NCI-H524 (cell line): ENCODE measurements at places on chromosomes 1 and 21.

GRCh38 chr1:172704420-172705210, 45.7 kb downstream of the FASLG start:
- no peak for DNase-seq

GRCh38 chr1:168504064-168504837, 39.5 kb downstream of the XCL2 start:
- no peak for DNase-seq

DNA sequence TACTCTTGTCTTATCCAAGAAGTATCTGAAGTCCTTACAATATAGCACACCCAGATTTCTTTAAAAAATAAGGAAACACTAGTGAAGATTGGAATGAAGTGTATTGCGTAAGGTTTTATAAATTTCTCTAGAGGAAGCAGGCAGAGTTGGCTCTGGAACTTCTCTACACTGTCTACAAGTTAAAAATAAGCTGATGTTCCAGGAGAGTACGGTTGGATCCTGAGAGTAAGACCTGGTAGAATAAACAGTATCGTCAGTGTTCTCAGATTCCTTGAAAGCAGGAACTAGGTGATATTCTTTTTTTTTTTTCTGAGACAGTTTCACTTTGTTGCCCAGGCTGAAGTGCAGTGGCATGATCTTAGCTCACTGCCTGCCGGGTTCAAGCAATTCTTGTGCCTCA, 107.9 kb downstream of the USP25 start:
- DNase-seq = no peak

DNA sequence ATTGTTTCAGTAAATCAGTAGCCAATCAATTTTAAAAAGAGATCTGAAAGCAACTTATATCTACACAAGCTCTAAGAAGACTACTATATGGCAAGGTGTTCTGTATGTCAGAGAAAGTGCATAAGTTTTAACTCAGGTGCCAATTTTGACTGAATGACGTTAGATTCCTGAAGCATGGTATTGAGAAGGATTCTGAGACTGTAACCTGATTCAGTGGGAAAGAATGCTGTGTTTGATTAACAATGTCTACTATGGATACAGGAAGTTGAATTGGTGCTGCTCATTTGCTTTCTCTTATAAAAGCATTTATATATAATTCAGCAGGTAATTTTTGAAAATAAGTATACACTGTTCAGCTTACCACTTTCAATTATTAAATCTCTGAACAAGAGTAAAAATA, 156.3 kb downstream of the PAPPA2 start:
- no peak for DNase-seq

- no peak for DNase-seq
Observed at GRCh38 chr1:58841455-58841854, 57.6 kb upstream of the JUN start.

- DNase-seq = no peak
Observed at GRCh38 chr1:164475834-164476233, 83.2 kb upstream of the PBX1 start.

GRCh38 chr21:41137889-41138288, 30.1 kb upstream of the BACE2 start:
- no peak for DNase-seq

DNA sequence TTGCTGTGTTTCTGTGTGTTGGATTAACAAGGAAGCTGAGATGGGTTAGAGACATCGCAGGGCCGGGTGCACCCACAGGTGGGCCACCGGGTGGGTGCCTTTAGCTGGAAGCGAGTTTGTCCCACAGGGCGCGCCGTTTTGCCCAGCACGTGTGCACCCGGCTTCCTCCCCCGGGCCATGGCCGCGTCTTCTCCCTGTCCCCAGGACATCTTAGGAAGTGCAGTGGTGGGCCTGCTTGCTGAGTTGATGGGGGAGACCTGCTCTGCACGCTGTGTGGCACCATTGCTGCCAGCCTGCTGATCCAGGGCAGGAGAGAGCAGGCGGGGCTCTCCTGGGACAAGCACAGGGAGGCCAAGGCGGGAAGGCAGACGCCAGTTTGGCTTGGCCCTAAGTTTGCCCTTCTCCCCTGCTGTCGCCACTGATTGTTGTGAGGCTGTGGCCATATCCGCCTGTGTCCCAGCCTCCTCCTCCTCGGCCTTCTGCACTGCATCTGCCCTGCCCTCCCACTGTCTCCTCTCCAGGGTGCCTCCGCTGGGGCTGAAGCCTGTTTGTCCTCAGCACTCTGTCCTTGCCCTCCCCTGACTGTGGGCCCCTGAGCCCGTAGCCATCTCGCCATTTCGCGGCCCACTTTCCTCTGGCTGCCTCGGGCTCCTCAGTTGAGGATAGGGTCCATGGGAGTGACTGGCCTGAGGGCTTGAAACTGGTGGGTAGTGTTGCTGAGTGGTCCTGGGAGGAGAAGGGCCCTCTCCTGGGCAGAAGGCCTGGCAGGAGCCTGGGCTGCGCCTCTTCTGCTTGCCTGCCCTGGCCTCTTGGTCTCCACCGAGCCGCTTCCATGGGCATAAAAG, 47.6 kb downstream of the PKNOX1 start:
- DNase-seq = no peak

- DNase-seq = no peak
Observed at GRCh38 chr1:221509575-221510355, 232.1 kb downstream of the DUSP10 start.

GRCh38 chr1:15848929-15849774, 1.6 kb downstream of the SPEN start:
- peak; percentile 97 for DNase-seq

DNA sequence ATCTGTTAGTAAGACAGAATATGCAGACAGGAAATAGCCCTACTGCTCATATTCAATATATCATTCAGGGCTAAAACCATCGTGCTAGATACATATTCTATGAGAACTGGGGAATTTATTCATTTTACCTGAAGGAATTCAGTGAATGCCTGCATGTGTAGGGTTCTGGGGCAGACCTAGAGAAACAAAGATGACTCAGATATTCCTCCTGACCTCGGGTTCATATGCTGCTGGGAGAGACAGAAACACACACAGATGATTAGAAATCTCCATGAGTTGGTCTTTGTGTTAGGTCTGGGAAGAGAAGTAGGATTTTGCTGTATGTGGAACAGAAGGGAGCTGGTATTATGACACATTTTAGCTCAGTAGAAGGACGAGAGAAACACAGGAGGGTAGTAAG, 176.5 kb upstream of the ST6GALNAC5 start:
- no peak for DNase-seq

- no peak for DNase-seq
Observed at GRCh38 chr1:177849130-177849529, 120.7 kb downstream of the SEC16B start.

DNA sequence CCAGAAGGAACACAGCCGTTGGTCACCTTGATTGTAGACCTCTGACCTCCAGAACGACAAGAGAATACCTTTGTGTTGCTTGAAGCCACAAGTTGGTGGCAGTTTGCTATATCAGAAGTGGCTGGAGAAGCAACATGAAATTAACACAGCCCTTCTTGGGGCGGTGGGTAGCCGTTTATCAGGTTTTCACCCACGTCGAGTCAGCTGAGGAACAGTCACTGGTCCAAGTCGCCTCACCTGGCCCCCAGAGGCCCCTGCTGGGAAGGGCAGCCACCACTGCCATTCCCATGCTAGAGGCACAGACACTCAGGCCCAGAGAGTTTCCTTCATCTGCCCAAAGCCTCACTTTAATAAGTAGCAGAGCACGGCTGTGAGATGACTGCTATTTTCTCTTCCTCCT, 37.7 kb downstream of the TMEM51 start:
- DNase-seq = no peak

- no peak for DNase-seq
Observed at GRCh38 chr1:95352767-95353166, 118.8 kb downstream of the RWDD3 start.

- peak; percentile 82 for DNase-seq
Observed at GRCh38 chr1:240242601-240243144, 151.0 kb downstream of the FMN2 start.

- DNase-seq = no peak
Observed at GRCh38 chr1:29825274-29825940, 589.1 kb downstream of the PTPRU start.

- no peak for DNase-seq
Observed at GRCh38 chr1:210857146-210857663, 276.7 kb downstream of the KCNH1 start.

- DNase-seq = no peak
Observed at GRCh38 chr1:231786126-231786525, 159.5 kb downstream of the DISC1 start.

- no peak for DNase-seq
Observed at GRCh38 chr1:235931171-235931738, 64.5 kb upstream of the LYST start.

- DNase-seq = no peak
Observed at GRCh38 chr21:33936301-33937038, 20.9 kb upstream of the ATP5PO start.

GRCh38 chr1:66013371-66013770, 220.7 kb downstream of the PDE4B start:
- DNase-seq = no peak

GRCh38 chr1:63630666-63631065, 37.5 kb downstream of the PGM1 start:
- DNase-seq = no peak

- no peak for DNase-seq
Observed at GRCh38 chr1:83889707-83890106, 109.2 kb downstream of the TTLL7 start.

DNA sequence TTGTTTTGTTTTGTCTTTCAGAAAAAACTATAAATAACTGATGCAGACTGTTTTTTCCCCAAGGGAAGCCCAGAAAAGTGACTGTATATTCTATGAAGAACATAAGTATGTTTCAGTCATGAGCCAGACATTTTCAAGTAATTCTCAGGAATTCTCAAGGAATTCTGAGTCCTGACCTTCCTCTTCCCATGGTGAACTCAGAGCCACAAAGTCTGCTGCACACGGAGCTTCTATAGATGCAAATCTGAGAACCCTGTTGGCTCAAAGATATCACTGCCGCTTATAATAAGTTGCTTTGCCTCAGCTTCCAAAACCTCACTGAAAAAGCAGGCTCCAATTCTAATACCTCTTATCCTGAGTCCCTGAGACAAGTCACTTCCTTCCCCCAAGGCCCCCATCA, 418.5 kb upstream of the RUNX1 start:
- DNase-seq = no peak

- DNase-seq = no peak
Observed at GRCh38 chr1:239483391-239483790, 97.0 kb downstream of the CHRM3 start.

DNA sequence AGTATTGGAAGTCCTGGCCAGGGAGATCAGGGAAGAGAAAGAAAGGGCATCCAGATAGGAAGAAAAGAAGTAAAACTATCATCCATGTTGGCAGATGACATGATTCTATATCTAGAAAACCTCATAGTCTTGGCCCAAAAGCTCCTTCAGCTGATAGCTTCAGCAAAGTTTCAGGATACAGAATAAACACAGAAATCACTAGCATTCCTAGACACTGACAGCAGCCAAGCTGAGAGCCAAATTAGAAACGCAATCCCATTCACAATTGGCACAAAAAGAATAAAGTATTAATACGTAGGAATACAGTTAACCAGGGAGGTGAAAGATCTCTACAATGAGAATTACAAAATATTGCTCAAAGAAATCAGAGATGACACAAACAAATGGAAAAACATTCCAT, 44.6 kb downstream of the ZFYVE9 start:
- no peak for DNase-seq

DNA sequence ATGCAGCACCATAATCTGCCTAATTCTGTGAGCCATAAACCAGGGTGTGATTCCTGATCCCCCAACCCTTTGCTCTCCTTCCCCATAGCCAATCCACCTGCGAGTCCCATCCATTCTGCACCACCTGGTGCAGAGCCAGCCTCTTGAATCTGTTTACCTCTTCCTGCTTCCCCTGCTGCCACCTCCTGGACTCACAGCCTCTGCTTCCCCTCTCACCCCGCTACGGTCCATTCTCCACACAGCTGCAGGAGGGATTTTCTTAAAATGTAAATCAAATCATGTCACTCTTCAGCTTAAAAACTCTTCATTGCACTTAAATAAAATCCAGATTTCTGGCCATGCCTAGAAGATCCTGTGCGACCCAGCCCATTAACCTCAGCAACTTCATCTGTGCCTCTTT, 186.7 kb downstream of the FOXD2 start:
- no peak for DNase-seq

- no peak for DNase-seq
Observed at GRCh38 chr1:48222501-48223242, at the start of gene SLC5A9. Gene SLC5A9 (plus strand): TSS chr1:48222716. CDS start chr1:48222737, 21 bp downstream.

GRCh38 chr21:21397464-21397863, 399.3 kb downstream of the NCAM2 start:
- no peak for DNase-seq

DNA sequence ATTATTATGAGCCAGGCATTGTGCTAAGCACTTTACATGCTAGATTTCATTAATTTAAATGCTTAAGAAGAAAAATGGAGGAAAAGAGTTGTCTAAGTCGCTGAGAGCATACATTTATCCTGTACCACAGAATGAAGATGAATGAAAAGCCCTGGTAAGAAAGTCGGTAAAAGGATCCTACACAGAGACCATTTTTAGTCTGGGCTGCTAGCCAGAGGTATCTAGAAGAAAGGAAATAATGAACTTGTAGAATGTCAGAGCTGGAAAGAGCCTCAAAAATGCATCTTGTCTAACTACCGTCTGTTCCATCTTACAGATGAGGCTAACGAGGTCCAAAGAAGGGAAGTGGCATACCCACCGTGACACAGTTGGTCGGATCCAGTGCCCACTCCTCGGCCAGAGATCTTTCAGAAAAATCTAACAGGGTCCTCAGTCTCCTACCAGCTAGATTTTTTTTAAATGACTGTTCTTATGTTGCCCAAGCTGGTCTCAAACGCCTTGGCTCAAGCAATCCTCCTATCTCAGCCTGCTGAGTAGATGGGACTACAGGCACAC, 12.2 kb upstream of the TNR start:
- DNase-seq = no peak

GRCh38 chr1:172040466-172040865, 199.2 kb downstream of the DNM3 start:
- DNase-seq = no peak

DNA sequence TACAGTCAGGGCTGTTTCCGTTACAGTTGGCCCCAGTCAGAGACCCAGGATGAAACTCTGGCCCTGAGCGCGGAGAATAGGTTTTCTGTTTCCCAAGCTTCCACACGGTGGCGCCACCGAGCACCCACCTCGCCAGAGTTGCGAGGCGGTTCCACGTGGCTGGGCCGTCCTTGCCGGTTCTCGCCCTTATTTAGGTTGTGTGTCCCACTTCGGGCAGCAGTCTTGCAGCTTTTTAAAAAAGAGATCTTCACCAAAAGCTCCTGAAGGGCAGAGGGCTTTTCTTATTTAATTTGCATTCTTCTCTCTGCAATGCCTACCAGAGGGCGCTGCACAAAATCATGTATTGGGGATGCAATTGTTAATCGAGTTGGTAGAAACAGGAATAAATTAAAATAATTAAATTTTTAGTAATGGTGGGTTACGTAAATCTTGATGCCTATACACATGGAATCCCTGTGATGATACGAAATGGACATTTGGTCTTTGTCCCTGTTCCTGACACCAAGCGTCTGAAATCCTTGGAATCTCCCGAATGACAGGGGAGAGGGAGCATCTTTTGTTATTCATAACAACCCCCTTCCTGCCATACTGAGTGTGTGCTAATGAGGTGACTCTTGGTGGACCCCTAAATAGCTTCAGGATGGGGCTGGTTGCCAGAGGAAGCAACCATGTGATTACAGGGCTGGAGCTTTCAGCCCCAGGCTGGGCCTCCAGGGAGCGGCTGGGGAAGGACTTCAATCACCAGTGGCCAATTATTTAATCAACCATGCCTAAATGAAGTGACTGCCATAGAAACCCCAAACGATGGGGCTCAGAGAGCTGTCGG, 5.6 kb upstream of the S100A7 start:
- DNase-seq = no peak
